ENCODE measurements at places on chromosomes 5 and 9. TPM values are rescaled to one million over a fixed set of nuclear protein-coding genes. Genes with fewer than 3 reads are reported as not detected.
A peak's percentile ranks its signal among the peaks of the same experiment; 100 is the strongest.

DNA sequence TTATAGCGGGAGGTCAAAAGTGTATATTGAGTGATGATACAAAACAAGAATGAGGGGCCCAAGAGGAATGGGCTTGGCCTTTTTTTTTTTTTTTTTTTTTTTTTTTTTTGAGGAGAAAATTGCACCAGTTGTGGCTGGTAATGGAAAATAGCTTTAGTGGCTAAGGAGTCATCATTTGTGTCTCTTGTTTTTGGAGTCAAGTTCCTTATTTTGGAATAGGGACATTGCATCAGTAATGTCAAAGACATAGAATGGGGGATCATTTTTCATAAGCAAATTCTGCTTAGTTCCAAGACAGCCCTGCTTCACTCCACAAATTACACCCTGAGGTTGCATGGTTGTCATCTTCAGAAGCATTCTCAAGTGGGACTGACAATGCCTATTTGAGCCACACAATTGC, 137.4 kb downstream of the STK32A start:
- no peaks in the 10 kb centered on the region for H3K36me3 ChIP-seq
- H3K27me3 ChIP-seq: no peaks in the 10 kb centered on the region
- H3K27ac ChIP-seq: no peak overlapping the region

GRCh38 chr9:127828262-127829031, 25.8 kb downstream of the FPGS start:
- H3K27me3 ChIP-seq: no peaks in the 10 kb centered on the region
- H3K27ac ChIP-seq: peak overlapping the region; percentile 49
- peaks cover 12% of the 10 kb centered on the region for H3K4me1 ChIP-seq
- H3K36me3 ChIP-seq: no peaks in the 10 kb centered on the region

GRCh38 chr5:68409259-68409658, 193.7 kb downstream of the PIK3R1 start:
- no peaks in the 10 kb centered on the region for H3K27me3 ChIP-seq
- no peak overlapping the region for H3K27ac ChIP-seq
- no peak overlapping the region for H3K4me3 ChIP-seq
- no peaks in the 10 kb centered on the region for H3K36me3 ChIP-seq
- peaks cover 6% of the 10 kb centered on the region for H3K4me1 ChIP-seq

DNA sequence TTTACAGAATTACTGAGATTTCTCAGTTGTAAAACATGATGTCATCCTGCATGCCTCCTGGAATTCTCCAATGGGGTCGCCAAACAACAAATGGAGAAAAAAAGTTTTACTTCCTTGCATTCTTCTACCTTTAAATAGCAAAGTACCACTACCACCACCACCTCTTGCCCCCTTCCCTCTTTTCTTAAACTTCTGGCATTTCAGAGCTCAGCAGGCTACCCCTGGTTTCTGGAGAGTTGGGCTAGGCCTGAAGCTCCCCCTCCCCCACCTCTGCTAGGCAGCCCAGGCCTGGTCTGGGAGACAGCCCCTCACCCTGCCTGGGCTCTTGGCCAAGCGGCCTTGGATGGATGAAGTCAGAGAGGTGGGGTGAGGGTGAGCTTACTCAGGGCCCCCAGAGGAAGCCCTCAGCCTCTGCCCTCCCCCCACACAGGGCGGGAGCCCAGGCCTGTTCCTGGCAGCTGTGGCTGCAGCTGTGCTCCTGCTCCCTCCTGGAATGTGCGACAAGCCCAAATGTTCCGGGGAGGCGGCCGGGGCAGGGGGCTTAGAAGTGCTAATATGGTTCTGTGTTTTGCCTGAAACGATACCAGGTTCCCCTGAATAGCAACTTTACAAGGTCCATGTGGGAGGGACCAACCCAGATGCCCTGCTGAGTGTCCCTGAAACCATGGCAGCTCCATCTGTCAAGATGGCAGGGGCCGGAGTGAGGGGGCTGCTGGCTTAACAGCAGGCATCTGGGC, 6.0 kb upstream of the CCIN start:
- no peaks in the 10 kb centered on the region for H3K27me3 ChIP-seq
- no peak overlapping the region for H3K4me3 ChIP-seq
- peaks cover 2% of the 10 kb centered on the region for H3K4me1 ChIP-seq

LPAR1 gene
- 32.6 TPM for total RNA-seq

CDO1 gene
- total RNA-seq: 31.7 TPM

DNA sequence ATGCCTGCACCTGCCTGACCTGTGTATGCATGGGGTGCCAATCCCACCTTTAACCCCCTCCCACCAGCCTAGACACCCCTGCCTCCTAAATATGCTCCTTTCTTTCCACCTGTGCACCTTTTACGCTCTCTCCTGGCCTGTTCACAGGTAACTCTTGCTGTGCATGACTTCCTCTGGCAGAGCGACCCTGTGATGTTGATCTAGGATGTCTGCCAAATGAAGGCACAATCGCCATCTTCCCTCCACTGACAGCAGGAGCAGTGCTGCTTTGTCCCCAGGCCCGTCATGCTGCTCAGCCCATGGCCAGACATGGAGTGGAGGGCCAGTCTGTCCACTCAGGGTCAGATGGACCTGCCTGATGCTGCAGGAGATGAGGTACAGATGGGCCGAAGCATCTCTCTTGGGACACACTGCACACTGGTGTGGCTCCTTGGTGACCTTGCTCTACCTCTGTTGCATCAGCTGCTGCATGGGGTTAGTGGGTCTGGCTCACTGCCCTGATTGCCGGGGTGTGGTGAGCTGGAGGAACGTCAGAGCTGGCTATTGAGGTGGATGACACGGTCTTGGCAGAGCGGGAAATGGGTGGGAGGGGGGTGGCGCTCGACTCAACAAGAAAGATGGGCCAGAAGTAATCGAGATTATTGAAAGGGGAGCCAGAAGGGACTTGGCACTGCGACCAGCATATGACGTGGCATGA, 101.7 kb upstream of the PITX1 start:
- H3K36me3 ChIP-seq: no peaks in the 10 kb centered on the region
- no peak overlapping the region for H3K4me3 ChIP-seq
- no peak overlapping the region for H3K27ac ChIP-seq
- no peaks in the 10 kb centered on the region for H3K27me3 ChIP-seq
- no peak for DNase-seq

DNA sequence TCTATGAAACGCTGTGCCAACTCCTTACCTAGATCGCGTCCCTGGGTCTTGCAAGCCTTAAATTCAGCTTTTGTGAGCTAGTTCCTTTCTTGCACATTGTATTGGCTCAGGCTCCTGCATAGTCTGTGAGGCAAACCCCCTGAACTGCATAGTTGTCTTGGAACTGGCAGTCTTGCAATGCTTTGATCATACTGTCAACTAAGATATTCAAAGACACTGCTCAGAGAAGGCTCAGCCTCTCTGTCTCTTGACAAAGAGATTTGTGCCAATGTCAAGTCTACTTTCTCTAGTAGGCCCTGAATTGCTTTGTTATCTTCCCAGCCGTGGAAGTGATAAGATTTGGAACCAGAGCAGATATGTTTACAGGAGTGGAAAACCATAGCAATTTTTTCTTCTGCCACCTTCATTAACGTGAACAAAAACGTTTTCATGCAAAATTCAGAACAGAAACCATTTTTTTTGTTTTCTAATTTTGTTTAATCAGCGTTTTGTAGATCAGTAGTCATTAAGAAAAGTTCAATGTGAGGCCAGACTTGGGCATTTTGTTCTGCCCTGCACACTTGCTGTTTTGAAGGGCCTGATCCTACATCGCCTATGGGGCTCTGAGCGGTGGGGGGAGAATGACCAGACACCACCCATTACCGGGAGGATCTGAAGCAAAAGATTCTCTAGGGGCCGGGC, 27.6 kb upstream of the ENTREP1 start:
- H3K4me3 ChIP-seq: no peak overlapping the region
- no peak overlapping the region for H3K27ac ChIP-seq
- peak; percentile 49 for DNase-seq
- H3K36me3 ChIP-seq: no peaks in the 10 kb centered on the region

SLC2A6 gene
- total RNA-seq: 27.8 TPM

- H3K4me3 ChIP-seq: no peak overlapping the region
- H3K27ac ChIP-seq: no peak overlapping the region
- H3K36me3 ChIP-seq: no peaks in the 10 kb centered on the region
- no peak for DNase-seq
- H3K4me1 ChIP-seq: no peaks in the 10 kb centered on the region
Observed at GRCh38 chr9:123191260-123191659, 77.1 kb downstream of the STRBP start.

- DNase-seq: peak; percentile 85
- H3K36me3 ChIP-seq: no peaks in the 10 kb centered on the region
- no peaks in the 10 kb centered on the region for H3K27me3 ChIP-seq
- peaks cover 7% of the 10 kb centered on the region for H3K4me1 ChIP-seq
- peak overlapping the region; percentile 66 for H3K27ac ChIP-seq
Observed at GRCh38 chr9:81686614-81687520, 2.5 kb downstream of the TLE1 start.

GRCh38 chr5:16934123-16934522, 2.0 kb downstream of the MYO10 start:
- H3K27me3 ChIP-seq: peaks cover 6% of the 10 kb centered on the region
- DNase-seq: peak; percentile 87
- H3K4me3 ChIP-seq: peak overlapping the region; percentile 47
- H3K27ac ChIP-seq: no peak overlapping the region
- H3K36me3 ChIP-seq: no peaks in the 10 kb centered on the region
